ENCODE measurements at places on chromosomes 7 and 10.

GRCh38 chr10:118214776-118215175 lies 127.3 kb downstream of the FAM204A start:
- DNase-seq: peak; percentile 38

DNA sequence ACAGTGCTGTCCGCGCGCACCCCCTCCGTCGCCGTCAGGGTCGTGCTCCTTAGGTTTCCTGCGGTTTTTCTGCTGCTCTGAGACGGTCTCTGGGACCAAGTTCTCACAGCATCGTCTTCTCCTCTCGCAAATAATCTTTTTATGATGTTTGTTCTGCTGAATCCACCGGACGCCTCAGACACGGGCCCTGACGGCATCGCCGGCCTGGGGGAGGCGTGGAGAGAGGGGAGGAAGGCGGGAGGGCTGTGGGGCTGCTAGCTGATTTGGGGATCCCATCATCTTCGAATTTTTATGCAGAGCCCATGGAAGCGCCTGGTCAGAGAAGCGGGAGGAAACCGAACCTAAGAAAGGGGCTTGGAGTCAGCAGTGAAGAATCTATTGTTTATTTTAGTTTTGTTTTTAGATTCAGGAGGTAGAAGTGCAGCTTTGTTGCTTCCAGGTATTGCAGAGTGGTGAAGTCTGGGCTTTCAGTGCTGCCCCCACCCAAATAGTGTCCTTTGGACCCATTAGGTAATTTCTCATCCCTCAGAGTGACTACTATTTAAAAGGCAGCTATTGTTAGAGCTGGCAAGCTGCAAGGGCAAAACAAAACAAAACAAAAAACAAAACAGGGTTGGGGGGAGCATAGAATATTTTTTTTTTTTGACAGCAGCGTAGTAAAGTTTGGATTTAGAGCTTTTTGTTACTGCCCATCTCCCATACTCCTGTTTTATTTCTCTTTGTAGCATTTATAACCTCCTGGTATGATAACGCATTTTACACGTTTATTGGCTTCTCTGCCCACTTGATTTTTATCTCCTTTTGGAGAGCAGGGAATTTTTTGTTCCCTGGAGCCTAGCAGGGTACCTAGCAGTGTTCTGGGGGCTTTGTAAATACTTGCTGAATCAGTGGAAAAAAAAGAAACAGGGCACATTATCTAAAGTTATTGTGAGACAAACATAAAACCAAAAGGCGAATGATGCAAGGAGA lies 92.6 kb downstream of the SPAG6 start:
- peak; percentile 38 for DNase-seq

DNA sequence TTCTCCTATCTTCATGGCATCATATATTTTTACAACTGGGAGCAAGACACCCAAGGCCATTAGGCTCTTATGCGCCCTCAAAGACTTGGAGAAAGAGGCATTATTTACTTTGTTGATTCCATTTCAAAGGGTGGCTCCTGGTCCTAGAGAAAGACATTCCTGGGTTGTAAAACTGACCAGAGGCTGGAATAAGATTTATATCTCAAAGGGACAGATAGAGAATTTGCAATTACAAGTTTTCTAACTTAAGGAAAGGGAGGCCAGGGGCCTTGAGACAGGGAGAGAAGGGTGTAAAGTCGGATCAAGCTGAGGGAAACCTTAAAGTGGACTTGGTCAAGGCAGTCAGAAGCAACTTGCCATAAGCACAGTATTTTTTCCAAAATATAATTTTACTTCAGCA lies 1086.0 kb downstream of the SORCS3 start:
- no peak for DNase-seq

DNA sequence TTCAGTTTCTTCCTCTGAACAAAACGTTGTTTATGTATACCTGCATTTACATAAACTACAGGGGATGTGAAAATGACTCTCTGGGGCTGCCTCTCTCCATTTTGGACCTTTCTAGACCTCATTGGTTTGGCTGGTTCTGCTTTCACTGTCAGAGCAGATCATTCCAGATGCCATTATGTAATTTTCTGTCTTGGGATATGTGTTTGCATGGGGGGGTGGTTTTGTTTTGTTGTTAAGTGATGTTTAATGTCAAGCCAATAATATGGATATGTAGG lies 172.4 kb downstream of the LRRC4 start:
- DNase-seq: no peak

GRCh38 chr7:50622821-50623220 lies 57.6 kb upstream of the DDC start:
- DNase-seq: no peak

DNA sequence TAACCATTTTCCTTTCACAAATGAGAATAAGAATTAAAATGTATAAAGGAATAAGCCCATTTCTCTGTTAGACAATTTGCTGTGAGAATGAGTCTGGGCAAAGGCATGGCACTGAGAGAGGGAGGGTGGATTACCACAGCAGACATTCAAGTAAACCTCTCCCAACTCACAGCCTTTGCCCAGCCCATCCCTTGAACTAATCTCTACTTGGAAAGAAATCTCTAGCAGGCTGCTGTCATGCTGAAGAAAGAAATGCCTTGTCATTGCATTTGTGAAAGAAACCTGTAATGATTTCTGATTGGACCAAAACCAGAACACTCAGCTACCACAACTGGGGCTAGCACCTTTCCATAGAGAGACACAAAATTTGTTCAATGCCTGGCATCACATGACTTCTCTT lies 39.2 kb downstream of the CH25H start:
- DNase-seq: no peak

Data from fibroblast of skin of right biceps (primary cell).